Sigmoid colon (tissue), 7 donors: ENCODE measurements at places on chromosomes 12 and 14. TPM values are rescaled to one million over a fixed set of nuclear protein-coding genes. Genes with fewer than 3 reads are reported as not detected.

GRCh38 chr14:91004987-91005386 lies 55.5 kb downstream of the RPS6KA5 start:
- H3K4me3 ChIP-seq: no peak overlapping the region
- peaks cover 22% of the 10 kb centered on the region for H3K4me1 ChIP-seq
- no peak for DNase-seq
- H3K27ac ChIP-seq: peak overlapping the region; percentile 48
- no peaks in the 10 kb centered on the region for H3K36me3 ChIP-seq

IL26 gene
- total RNA-seq: 0.36 TPM

DNA sequence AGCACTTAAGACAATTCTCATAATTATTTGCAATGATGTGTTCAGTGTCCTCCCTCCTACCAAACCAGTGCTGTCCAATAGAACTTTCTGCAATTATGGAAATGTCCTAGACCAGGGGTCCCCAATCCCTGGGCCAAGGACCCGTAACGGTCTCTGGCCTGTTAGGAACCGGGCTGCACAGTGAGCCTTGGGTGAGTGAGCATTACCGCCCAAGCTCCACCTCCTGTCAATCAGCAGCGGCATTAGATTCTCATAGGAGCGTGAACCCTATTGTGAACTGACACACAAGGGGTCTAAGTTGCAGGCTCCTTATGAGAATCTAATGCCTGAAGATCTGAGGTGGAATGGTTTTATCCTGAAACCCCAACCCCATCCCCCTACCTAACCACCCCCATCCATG lies 3.9 kb downstream of the SVOP start:
- DNase-seq: no peak
- no peak overlapping the region for H3K4me3 ChIP-seq
- H3K36me3 ChIP-seq: no peaks in the 10 kb centered on the region
- H3K4me1 ChIP-seq: no peaks in the 10 kb centered on the region

ULK1 gene
- 20.5 TPM for total RNA-seq

ALX1 gene
- 0.33 TPM for total RNA-seq

DNA sequence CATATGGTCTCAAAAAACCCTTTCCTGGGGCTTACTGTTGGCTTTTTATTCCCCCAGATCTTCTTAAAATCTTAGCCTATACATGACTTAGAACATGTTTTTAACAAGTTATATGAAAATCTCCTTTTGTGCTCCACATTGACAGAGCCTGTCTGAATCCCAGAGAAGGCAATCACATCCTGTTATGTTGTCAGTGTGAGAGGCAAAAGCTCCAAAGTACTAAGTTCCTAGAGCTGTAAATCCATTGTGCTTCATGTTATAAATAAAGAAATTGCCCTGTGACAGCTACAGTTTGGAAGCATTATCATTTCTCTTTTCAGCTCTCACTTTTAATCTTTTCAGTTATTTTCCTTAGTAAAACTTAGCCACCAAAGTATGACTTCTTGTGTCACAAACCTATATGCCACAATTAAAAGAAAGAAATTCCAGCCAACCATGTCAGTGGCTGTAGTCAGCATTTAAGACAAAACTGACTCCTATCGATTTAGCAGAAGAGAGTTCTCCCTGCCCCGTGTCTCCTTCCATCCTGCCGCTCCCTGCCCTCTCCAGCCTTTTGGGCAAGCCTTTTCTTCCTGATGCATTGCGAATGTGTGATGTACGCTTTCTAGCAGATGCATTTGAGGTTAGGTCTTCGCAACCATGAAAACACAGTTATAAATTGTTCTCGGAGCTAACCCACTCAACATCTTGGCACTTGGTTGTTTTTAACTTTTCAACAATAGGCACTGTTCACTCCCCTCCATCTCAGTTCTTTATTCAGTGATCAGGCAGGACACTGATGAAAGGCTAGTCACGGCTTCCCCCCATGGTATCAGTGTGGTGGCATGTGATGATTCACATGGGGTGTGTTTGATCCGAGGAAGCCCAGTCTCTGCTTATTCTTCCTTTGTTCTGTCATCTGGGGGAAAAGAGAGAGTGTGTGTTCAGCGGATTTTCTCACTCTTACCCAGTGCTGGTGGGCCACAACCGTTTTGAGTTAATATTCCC lies 143.5 kb downstream of the SSPN start:
- H3K36me3 ChIP-seq: no peaks in the 10 kb centered on the region
- DNase-seq: no peak
- no peak overlapping the region for H3K4me3 ChIP-seq
- no peaks in the 10 kb centered on the region for H3K27me3 ChIP-seq
- H3K27ac ChIP-seq: no peak overlapping the region
- H3K4me1 ChIP-seq: no peaks in the 10 kb centered on the region

GRCh38 chr14:100375266-100375962 lies 52.3 kb downstream of the SLC25A47 start:
- H3K36me3 ChIP-seq: no peaks in the 10 kb centered on the region
- H3K27ac ChIP-seq: peak overlapping the region; percentile 94
- H3K4me3 ChIP-seq: peak overlapping the region; percentile 77
- peaks cover 34% of the 10 kb centered on the region for H3K4me1 ChIP-seq
- H3K27me3 ChIP-seq: no peaks in the 10 kb centered on the region

DNA sequence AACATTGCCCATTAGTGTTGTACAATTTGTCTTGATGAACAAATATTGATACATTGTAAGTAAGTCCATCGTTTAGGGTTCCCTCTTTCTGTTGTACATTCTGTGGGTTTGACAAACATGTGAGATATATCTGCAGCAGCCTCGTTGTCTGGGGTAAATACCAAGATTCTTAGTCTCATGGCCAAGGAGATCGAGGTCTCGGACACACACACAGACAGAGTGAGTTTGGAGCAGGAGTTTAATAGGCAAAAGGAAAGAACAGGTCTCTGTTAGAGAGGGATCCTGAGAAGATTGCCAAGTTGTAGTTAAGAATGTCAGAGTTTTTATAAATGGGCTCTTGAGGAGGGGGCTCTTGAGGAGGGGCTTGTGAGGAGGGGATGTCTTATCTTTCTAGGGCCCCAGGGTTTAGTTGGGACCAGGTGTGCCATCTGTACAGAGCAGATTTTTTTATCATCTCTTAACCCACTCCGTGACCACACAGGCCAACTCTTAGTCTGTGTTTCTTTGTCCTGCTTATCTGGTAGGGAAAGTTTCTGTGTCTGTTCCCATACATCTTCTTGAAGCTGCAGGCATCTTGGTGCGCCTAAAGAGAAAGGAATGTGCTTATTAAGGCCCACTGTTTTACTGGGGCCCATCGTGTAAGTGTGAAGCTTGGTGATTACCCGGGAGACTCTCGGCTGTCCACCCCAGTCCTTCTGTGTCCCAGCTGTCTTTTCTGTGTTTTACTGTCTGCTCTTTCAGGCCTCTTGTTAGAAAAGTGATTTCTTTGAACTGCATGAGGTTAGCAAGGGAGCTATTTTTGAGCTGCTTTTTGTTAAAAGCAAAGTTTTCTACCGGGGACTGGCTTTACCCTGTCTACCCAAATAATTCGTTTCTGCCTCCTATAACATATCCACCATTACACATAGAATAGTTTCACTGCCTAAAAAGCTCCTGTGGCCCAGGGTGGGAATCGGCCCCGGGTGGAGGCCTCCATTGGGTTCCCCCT lies 22.4 kb upstream of the CLEC2D start:
- no peak for DNase-seq
- peak overlapping the region; percentile 78 for H3K27ac ChIP-seq
- peak overlapping the region; percentile 64 for H3K4me3 ChIP-seq
- H3K27me3 ChIP-seq: no peaks in the 10 kb centered on the region
- H3K36me3 ChIP-seq: no peaks in the 10 kb centered on the region
- H3K4me1 ChIP-seq: peaks cover 11% of the 10 kb centered on the region

GRCh38 chr12:25594376-25594775 lies 41.3 kb upstream of the LMNTD1 start:
- DNase-seq: no peak
- no peak overlapping the region for H3K27ac ChIP-seq
- H3K4me1 ChIP-seq: no peaks in the 10 kb centered on the region
- H3K4me3 ChIP-seq: no peak overlapping the region
- no peaks in the 10 kb centered on the region for H3K27me3 ChIP-seq
- no peaks in the 10 kb centered on the region for H3K36me3 ChIP-seq

- no peak overlapping the region for H3K4me3 ChIP-seq
- no peak overlapping the region for H3K27ac ChIP-seq
- H3K27me3 ChIP-seq: no peaks in the 10 kb centered on the region
- peaks cover 5% of the 10 kb centered on the region for H3K36me3 ChIP-seq
- H3K4me1 ChIP-seq: peaks cover 9% of the 10 kb centered on the region
- DNase-seq: no peak
These were observed 64.8 kb downstream of the HECTD4 start for GRCh38 chr12:112317481-112317880.
